Stimulated activated CD4-positive, alpha-beta T cell treated with anti-CD3 and anti-CD28 coated beads, Interleukin-12 subunit alpha, Interleukin-12 subunit beta, amount 100 ng/mL, for 48 hours (primary cell): ENCODE measurements at places on chromosomes 16 and 17.

DNA sequence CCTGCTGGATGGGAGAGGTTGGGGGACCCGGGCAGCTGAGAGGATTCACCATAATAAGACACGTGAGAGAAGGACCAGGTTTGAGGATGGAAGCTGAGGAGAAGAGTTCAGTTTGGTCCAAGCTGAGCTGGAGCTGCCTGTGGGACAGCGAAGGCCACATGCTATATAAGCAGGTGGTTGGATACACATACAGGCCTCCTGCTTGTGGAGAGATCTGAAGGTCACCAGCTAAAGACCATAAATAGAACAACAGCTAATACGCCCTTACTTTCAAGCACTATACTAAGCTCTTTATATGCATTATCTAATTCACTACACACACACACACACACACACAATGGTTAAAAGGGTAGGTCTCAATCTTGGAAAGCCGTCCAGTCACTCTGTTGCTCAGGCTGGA is 32.1 kb downstream of the DUSP14 start:
- DNase-seq: no peak

- DNase-seq: peak; percentile 9
These were observed 121.5 kb downstream of the STXBP4 start for GRCh38 chr17:55090079-55090492.

GRCh38 chr16:23394141-23394831 is 58.7 kb downstream of the COG7 start:
- DNase-seq: no peak

- DNase-seq: no peak
These were observed 617 bp downstream of the ARMC7 start for GRCh38 chr17:75110234-75110937.

DNA sequence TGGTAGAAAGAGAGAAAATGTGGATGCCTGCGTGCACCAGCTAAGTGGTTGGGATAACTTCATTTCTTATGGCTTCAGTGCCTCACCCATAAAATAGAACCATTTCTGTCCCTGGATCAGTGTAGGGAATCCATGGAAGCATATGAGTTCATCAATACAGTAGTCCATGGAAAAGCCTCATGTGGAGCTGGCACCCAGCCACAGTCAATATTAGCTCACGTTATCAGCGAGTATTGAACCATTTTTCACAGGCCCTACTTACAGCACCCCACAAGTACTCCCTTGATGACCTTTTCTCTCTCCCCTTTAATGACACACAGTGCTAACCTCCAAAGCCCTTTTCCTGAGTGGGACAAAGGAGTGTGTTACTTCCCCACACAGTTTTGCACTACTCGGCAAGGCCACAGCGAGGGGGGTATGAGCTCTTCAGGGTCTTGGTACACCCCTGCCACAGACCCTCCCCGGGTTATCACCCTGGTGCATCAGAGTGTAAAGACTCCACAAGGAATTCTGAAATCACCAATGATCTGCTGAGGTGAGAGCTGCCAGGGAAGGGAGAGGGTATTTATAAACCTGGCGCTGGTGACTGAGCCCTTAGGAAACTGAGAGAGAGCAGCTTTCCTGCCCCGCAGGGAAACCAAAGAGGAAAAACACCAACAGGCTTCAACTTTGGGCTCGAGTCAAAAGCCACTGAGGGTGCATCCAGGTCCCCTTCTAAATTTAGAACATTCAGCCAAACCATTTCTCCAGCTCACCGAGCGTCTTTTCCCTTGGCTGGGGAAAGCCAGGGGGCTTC is 36.9 kb downstream of the DYNLRB2 start:
- DNase-seq: no peak

- DNase-seq: no peak
These were observed 353.1 kb downstream of the FOXL1 start for GRCh38 chr16:86931410-86931941.

- peak; percentile 18 for DNase-seq
These were observed 702 bp downstream of the TENT4B start for GRCh38 chr16:50153596-50154419.

DNA sequence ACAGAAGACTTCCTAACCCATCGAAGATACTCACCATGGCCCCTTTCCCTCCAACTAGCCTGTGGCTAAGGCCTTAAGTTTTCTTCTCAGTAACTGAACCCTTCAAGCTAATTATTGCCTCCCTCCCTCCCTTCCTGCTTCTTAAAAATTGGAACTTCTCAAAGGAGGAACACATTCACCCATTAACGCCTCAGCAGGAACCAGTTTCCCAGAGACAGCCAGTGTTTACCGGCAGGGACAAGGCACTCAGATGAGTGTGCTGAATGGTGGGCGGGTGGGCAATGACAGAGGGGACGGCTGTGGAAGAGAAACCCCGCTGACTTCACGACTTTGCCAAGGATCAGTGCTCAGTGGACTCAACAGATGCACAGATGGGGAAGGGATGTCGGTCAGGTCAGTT is 20.3 kb downstream of the PITPNA start:
- DNase-seq: no peak

DNA sequence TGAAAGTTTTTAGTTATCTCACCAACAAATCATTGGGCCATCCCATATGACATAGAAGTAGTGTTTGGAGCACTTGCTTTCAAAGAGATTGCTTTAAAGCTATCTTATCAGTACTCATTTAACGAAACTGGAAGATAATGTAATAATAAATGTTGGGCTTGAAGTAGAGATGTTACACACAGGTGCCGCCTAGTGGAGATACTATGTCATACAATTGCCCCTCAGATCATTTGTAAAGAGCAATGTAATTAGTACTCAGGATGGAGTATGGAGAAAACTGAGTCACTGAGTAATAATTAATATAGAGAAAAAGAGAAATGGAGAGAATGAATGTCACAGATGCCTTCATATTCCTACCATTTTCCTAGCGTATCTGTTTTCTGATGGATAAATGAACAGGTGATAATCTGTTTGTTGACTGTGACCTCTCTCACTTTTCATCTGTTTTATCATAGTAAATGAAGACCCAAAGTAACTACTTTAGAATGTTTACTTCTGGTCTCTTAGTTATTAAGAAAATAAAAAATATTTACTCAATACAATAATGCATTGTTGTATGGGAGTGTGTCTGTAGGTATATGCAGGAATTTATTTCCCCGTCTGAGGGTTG is 80.4 kb downstream of the EFCAB5 start:
- no peak for DNase-seq

DNA sequence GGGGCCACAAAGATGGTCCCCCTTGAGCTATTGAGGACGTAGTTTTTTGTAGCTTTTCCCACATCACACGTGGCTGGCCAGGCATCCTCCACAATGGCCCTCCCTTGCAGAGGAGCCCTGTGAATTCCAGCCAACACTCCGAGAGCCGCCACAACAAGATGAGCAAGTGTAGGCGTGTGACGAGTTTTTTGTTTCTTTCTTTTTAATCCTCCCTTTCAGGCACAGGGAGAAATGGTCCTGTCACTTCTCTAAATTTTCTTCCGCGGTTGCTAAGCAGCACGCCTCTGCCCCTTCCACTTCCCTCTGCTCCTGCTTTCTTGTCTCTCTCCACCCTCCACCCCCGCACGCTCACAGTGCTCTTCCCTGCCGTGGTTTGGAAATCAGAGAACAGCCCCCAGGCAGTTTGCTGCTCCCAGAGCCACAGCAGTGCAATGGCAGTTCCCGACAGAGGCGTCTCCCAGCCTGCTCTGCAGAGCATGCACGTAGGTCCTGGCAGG is 68.0 kb upstream of the MRTFB start:
- no peak for DNase-seq

GRCh38 chr16:1825864-1826690 is 548 bp downstream of the HAGH start:
- peak; percentile 61 for DNase-seq
